Hepatic stellate cell (primary cell): ENCODE measurements at places on chromosomes 12 and 14.

GRCh38 chr14:95495538-95496025 is 20.9 kb downstream of the SYNE3 start:
- no peak for DNase-seq

GRCh38 chr12:132550014-132550802 is 60.2 kb downstream of the LRCOL1 start:
- no peak for DNase-seq

- no peak for DNase-seq
These were observed 252.3 kb downstream of the NEDD1 start for GRCh38 chr12:97159377-97159776.

DNA sequence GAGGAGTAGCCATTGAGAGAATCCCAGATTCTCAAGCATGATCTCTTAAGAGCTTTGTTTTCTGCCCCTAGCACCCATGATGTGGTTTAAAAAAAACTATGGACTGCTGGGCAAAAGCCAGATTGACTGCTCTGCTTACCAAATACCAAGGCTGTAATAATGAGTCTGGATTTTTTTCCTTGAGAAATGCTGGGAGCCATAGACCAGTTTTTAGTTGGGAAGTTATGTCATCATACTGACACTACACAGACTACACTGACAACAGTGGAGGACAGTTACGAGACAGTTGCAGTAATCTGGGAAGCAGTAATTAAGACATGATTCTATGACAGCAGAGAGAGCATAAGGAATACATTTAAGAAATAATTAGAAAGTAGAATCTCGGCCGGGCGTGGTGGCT is 35.8 kb downstream of the SPATA7 start:
- DNase-seq = no peak

DNA sequence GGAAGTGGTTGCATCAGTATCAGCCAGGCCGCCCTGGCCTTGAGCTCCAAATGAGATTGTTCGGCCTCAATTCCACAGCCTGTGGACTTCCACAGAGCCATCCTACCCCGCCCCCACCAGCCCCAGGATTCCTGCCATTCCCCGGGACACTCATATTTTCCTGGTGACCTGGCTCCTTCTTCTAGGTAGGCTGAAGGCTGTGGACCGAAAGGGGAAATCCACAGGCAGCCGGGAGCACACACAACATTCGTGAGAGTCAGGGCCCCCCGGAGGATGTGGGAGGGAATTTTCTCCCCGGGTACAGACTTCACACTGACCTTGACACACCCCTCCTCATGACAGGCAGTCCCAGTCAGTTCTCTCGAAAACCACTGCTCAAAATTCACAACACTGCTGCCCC is 39.9 kb downstream of the RIN3 start:
- peak; percentile 66 for DNase-seq

- DNase-seq = no peak
These were observed 4.0 kb upstream of the KRT73 start for GRCh38 chr12:52622349-52622748.

GRCh38 chr14:71228711-71229110 is 321.5 kb downstream of the PCNX1 start:
- no peak for DNase-seq

- DNase-seq = peak; percentile 60
These were observed 4.8 kb downstream of the ELK3 start for GRCh38 chr12:96198965-96199364.

- DNase-seq = no peak
These were observed 268.7 kb downstream of the AKAP6 start for GRCh38 chr14:32597771-32598170.

GRCh38 chr12:94089891-94090290 is 58.5 kb upstream of the PLXNC1 start:
- DNase-seq = no peak

DNA sequence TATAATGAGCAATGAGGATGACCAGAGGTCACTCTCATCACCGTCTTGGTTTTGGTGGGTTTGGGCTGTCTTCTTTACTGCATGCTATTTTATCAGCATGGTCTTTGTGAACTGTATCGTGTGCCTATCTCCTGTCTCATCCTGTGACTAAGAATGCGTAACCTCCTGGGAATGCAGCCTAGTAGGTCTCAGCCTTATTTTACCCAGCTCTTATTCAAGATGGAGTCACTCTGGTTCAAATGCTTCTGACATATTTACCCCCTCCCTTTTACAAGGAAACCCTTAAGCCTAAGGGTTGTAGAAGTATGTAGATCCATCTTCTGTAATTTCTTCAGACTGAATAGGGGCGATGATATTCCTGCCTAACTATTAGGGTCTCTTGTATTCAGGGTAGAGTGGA is 8.4 kb downstream of the IFI27L1 start:
- no peak for DNase-seq

DNA sequence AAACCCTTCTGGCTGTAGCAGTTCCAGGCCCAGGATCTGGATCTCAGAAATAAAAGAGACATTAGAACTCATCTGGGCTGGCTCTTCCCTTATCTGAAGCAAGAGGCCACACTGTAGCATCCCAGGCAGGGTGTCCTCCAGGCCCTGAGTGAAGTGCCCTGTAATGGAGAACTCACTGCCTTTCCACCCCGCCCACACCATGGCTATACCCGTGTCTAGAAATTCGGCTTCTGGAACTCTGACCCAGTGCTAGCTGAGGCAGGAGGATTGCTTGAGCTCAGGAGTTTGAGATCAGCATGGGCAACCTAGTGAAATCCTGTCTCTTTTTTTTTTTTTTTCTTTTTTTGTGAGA is 23.5 kb upstream of the PLEKHG3 start:
- no peak for DNase-seq

DNA sequence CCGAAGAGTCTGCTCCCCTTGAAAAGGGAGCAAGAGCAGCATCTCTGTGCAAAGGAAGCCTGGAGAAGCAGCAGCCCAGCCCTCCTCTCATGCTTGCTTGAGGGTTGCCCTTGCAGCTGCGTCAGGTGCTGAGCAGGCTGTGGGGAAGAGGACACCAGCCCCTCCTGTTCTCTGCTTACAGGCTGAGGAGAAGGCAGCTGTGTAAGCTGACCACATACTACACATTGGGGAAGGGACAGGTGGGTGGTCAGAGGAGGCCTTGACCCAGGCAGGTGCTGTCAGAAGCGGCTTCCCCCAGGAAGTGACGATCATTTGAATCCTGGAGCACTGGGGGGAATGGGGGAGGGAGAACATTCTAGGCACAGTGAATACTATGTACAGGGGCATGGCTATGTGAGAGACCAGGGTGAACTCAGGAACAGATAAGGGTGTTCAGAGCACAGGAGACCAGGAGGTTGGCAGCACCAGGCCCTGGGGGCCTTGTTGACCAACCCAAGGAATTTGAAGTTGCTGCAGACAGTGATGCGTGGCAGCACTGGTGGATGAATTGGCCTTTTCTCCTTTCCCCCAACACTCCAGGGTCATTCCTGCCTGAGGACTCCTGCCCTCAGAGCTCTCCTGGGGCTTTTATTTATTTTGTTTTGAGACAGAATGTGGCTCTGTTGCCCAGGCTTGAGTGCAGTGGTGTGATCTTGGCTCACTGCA is 2.7 kb upstream of the KLC1 start:
- no peak for DNase-seq

- no peak for DNase-seq
These were observed 420.2 kb downstream of the TMTC2 start for GRCh38 chr12:83106873-83107272.

- DNase-seq = no peak
These were observed 49.9 kb upstream of the DYRK2 start for GRCh38 chr12:67598598-67598997.

GRCh38 chr14:89017417-89017816 is 193.0 kb downstream of the TTC8 start:
- no peak for DNase-seq

- no peak for DNase-seq
These were observed 209.0 kb upstream of the ATXN7L3B start for GRCh38 chr12:74328623-74329022.

GRCh38 chr12:66107451-66107915 is 23.1 kb downstream of the LLPH start:
- peak; percentile 59 for DNase-seq

GRCh38 chr12:127363392-127363791 is 903.6 kb upstream of the TMEM132C start:
- DNase-seq = no peak

DNA sequence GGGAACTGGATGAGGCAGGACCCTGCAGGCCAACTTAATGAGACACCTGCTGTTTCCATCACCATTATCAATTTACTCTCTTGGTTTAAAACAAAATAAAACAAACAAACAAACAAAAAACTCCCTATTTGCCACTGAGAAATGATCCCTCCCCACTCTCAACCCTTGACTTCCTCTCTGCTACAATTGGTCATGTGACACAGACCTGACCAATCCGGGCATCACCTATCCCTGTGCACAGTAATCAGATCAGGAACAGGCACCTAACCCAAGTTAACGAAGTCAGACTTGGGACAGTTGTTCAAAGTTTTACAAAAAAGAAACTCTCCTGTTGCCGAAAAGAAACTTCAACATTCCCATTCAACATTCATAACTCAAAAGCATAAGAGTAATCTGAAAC is 58.4 kb downstream of the NELL2 start:
- no peak for DNase-seq

GRCh38 chr12:92210071-92210470 is 64.4 kb upstream of the BTG1 start:
- DNase-seq = no peak
